ENCODE measurements at places on chromosomes 3 and 15.
A peak's percentile ranks its signal among the peaks of the same experiment; 100 is the strongest.

GRCh38 chr3:197151580-197151979 is 122.0 kb upstream of the MELTF start:
- DNase-seq = peak; percentile 18

DNA sequence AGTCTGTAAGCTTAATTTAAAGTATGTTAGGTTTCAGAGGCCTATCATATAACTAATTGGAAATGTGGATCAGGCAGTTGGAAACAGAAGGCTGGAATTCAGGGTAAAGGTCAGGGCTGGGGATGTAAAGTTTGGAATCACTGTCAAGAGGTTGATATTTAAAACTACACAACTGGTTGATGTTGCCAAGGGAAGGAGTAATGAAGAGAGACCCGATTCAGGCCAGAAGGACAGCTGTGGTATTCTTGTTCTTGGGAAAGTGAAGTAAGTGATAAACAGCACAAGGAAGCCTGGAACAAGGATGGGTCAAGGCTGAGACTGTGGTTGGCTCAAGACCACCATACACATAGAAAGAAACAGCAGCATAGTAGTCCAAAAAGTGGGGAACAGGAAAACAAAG is 654.2 kb downstream of the NTRK3 start:
- no peak for DNase-seq

DNA sequence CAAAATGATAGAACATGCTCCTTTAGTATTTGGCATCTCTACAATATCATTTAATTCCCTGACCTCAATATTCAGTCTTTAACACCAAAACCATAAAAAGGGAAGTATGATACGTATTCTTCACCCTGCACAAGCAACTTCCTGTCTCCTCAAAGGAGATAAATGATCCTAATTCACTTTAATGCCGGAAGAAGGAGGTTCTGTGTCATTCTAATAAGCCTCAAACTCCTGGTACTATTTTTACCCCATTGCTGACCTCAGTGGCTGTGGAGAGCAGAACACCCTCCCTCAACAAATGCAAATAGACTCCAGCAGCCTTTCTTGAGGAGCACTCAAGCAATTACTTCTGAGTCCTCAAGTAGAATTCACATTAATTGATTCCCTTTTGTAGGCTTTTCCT is 173.3 kb downstream of the TMEM108 start:
- DNase-seq = no peak

- DNase-seq = no peak
Measured at GRCh38 chr3:42377681-42378080, 32.7 kb downstream of the LYZL4 start.

GRCh38 chr15:25368850-25369249 is 70.0 kb downstream of the UBE3A start:
- DNase-seq = no peak

- DNase-seq = no peak
Measured at GRCh38 chr3:123449102-123449996, 459 bp upstream of the ADCY5 start.

- no peak for DNase-seq
Measured at GRCh38 chr3:85912980-85913379, 954.2 kb downstream of the CADM2 start.

DNA sequence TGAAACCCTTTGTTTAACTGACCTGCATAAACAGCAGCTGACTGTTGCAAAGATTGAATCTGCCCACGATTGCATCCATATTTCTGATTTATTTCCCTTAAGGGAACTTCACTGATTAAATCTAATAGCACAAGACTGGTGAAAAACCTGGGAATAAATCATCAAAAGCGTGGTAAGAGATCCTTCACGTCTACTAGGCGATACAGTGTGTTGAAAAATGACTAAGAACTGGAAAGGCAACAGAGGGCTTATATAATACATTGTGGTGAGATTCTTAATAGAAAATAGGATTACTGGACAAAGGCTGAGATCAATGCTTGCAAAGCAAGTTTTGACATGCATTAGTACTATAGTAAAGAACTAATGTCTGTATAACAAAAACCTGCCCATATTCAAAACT is 49.0 kb downstream of the POLQ start:
- no peak for DNase-seq

- DNase-seq = no peak
Measured at GRCh38 chr15:74129586-74130154, 716 bp upstream of the ISLR2 start.

GRCh38 chr3:38608961-38609360 is 40.5 kb downstream of the SCN5A start:
- DNase-seq = no peak

DNA sequence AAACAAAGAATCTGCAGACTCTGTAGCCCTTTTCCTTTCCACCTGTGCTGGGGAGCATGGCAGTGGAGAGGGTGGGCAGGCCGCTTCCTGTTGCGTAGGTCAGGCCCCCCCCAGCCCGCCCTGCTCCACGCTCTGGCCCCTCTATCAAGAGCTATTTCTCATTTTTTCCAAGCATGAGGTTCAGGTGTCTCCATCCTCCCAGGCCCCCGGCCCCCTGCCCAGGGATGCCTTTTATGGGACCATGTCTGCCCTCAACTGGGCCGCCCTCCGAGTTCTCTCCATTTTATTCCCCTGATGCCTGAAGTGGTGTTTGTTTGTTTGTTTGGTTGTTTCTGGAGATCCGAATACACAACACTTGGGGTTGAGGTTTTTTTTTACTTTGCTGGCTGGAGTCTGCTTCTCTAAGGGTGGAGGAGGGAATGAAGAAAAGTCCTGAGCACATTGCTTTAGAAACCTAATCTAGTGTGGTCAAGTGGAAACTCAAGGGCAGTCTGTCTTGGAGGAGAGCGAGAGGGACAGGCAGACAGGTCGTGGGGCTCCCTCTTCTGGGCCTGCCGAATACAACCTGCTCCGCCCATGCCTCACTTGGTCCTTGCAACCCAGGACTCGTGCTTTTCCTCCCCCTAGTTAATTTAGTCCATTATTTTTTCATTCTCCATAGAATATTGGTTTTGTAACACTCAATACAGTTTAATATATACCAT is 176.5 kb upstream of the LYSMD4 start:
- DNase-seq = no peak

GRCh38 chr3:154900816-154901215 is 179.3 kb upstream of the MME start:
- no peak for DNase-seq

DNA sequence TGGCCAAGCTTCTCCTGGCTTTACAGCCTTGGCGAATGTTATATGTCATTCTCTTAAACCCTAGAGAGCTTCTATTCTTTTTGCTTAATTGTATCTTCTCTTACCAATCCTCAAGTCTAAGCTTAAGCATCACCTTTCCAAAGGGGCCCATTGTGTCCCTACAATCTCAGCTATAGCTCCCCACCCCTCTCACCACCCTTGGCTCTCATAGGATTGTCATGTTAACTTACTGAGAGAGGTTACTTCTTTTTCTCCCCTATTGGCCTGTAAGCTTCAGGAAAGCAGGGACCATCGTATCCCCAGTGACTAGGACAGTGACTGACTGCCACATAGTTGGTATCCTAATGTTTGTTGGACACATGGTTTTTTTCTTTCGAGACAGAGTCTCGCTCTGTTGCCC is 43.3 kb upstream of the LMOD3 start:
- no peak for DNase-seq

GRCh38 chr15:82774496-82774895 is 31.4 kb downstream of the FSD2 start:
- DNase-seq = no peak

DNA sequence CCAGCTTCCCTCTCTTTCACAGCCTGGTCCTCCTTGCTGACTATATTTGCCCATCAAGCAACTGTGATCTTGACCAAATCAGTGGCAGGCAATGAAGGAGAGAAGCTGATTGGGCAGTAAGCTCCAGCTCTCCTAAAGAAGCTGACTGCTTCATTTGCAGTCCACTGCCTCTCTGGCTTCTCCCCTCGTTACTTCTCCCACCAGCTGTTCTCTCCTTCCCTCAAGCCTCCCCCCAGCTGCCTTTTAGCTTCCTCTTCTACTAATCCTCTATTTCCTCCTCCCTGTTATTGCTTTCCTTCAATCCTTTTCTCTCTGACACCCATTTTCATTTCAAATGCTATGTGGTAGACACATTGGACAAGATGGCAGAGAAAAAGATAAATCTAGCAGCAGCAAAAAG is 474.7 kb upstream of the UBE2E2 start:
- DNase-seq = no peak

DNA sequence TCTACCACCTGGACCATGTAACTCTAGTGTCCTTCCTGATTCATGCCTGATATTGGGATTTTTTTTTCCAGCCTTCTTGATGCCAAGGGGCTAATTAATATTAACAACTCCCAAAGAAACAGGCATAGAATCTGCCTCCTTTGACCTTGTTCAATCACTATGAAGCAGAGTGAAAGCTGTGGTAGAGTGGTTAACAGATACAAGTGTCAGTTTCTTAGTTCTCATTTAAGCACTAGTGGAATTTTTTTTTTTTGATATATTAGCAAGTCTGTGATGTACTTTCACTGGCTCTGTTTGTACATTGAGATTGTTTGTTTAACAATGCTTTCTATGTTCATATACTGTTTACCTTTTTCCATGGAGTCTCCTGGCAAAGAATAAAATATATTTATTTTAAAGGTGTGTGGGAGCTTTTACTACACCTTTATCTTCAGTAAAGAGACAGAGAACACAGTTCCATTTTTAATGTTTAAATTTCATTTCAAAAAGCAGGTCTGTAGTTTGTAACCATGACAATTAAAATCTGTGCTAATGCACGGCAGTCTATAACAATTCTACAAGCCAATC is 67.1 kb downstream of the TOP2B start:
- no peak for DNase-seq

- no peak for DNase-seq
Measured at GRCh38 chr3:154310840-154311239, 13.4 kb downstream of the DHX36 start.

- no peak for DNase-seq
Measured at GRCh38 chr3:69838696-69839515, 99.6 kb downstream of the MITF start.

DNA sequence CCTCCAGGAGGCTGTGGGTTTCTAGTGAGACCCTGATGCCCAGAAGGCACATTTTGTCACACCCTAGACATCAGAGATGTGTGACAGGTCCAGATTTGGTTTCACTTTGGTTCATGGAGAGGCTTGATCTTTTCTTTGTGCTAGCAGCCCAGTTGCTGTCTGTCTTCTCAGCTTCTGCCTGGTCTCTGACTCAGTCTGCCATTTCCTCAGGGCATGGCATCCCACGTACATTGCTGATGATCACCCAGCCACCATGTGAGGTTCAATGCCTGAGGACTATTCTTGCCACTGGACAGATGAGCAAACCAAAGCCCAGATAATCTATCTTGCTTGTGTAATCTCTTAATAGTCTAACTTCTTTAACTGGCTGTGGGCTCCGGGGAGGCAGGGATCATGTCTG is 144.9 kb upstream of the MRPS22 start:
- DNase-seq = no peak

DNA sequence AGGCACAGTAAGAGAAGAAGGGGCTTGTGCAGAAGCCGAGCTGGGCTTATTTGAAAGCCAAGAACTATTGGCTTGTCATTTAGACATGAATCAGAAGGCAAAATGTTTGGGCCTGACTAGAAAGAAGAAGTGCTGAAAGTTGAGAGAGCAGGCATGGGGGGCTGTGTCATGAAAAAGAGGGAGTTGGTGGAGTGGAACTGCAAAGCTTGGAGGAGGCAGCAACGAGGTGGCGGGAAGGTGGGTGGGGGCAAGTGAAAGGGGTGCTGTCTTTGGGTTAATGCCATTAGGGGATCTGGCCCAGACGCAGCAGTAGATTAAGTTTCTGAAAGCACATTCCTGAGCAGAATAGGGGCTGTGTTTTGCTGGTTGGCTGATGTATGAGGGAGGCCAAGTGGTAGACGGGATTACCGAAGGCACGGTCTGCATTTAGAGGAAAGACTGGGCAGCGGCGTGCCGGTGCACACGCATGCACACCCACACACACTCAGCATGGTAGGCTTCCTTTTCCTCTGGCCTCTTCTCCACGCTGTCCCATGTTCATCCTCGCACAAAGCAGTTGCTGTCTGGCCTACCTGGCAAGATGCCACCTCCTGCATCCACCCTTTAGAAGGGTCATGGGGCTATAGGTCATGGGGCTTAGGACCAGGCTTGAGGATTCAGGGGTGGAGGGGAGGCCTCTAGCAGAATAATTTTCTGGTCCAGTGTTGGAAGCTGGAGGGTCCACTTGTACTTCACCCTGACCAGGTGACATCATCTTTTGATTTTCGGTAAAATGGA is 43.0 kb downstream of the BOC start:
- no peak for DNase-seq

DNA sequence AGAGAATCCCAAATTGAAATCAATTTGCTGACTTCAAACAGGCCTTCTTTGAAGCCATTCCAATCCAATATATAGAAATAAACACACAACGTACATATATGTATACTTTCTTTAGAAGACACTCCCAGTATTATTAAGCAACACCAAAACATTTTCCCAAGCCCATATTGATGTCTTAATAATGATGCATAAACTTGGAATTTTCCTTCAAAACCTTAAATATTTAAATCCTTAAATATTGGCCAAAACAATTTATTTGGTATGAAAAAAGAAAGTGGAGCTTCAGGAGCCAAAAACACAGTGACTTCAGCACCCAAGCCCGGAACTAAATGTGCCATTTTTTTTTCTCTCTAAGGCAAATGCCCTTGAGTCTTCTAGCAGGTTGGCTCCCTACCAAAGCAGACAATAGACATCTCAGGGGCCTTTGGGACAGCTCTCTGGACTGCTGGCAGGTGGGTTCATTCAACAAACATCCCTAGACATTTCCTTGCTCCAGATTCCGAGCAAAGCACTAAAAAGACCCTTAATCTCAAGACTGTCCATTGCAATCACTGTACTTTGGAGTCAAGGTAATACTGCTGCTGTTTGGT is 384.7 kb downstream of the NTRK3 start:
- DNase-seq = no peak

GRCh38 chr15:71013446-71013845 is 101.8 kb upstream of the THSD4 start:
- DNase-seq = no peak

DNA sequence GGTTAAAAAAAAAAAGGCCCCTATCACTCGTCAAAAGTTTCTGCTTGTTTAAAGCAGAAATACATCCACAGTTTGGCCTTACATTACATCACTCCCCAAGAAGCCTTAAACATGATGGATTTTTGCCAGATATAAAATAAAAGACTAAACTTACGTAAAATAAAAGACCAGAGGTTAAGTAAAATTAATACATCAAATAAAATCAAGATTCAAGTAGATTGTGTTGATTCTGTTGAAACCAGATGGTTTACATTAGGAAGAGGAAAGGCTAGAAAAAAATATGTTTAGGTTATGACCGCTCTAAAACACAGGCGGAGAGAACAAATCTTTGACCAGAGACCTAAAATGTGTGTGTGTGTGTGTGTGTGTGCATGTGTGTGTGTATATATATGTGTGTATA is 104.1 kb downstream of the DUT start:
- no peak for DNase-seq
